Breast epithelium (tissue), 4 donors: ENCODE measurements at places on chromosomes 5 and 9. TPM values are rescaled to one million over a fixed set of nuclear protein-coding genes. Genes with fewer than 3 reads are reported as not detected.
A peak's percentile ranks its signal among the peaks of the same experiment; 100 is the strongest.

- H3K4me1 ChIP-seq = no peaks in the 10 kb centered on the region
- H3K36me3 ChIP-seq = no peaks in the 10 kb centered on the region
- no peak overlapping the region for H3K27ac ChIP-seq
Measured at GRCh38 chr5:64210866-64211265, 45.2 kb downstream of the RNF180 start.

DNA sequence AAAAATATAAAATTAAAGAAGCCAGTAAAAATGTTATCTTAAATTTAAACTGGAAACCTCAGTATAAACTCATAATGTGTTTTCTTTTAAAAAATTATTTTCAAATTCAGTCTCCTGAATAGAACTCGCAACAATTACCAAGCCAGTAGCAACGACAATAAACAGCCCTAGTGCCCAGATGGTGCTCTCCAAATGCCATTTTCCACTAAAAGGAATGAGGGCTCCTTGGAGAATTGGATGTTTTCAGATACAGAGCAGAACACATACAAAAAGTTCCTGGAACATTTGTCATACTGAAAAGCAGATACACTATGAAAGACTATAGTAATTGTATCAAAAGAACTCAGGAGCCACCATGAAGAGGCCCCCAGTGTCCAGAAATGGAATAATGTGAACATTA, 97.4 kb downstream of the TMC1 start:
- H3K4me1 ChIP-seq = no peaks in the 10 kb centered on the region
- H3K4me3 ChIP-seq = no peak overlapping the region
- no peaks in the 10 kb centered on the region for H3K36me3 ChIP-seq
- no peak for DNase-seq

GRCh38 chr9:86978413-86978812, 31.1 kb upstream of the GAS1 start:
- H3K36me3 ChIP-seq = no peaks in the 10 kb centered on the region
- no peak overlapping the region for H3K4me3 ChIP-seq
- H3K27ac ChIP-seq = no peak overlapping the region
- H3K27me3 ChIP-seq = no peaks in the 10 kb centered on the region

GRCh38 chr5:135032999-135033861, 798 bp downstream of the PITX1 start:
- peaks cover 17% of the 10 kb centered on the region for H3K4me1 ChIP-seq
- no peak for DNase-seq
- peak overlapping the region; percentile 48 for H3K4me3 ChIP-seq
- no peaks in the 10 kb centered on the region for H3K36me3 ChIP-seq
- H3K27me3 ChIP-seq = peaks cover 14% of the 10 kb centered on the region

DNA sequence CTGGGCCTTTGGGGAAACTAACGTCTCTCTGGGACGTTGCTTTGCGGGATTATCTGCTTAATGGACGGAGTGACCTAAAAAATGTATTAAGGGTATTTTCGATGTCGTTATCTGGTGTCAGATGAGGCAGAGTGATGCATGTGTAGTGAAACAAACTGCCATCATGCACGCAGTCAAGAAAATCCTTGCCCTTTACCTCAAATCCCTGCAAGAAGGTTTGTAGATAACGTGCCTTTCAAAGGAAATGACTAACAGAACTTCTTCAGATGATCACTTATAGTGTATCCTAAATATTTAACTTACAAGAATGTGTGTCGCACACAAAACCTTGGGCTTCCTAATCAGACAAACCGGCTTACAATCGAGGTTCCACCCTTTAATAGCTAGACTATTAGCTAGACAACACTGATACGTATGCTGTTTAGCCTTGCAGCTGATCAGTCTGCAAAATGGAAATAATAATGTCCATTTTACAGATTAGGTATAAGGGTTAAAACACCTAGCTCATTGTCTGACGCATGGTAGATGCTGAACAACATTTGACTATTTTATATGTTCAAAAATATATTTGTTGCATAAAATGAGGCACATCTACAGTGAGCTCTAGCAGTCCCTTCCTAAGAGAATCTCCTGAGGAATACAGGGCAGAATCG, 541 bp upstream of the TBCA start:
- H3K4me1 ChIP-seq = no peaks in the 10 kb centered on the region
- DNase-seq = no peak
- H3K27me3 ChIP-seq = no peaks in the 10 kb centered on the region
- H3K4me3 ChIP-seq = peak overlapping the region; percentile 95
- H3K27ac ChIP-seq = peak overlapping the region; percentile 100

DNA sequence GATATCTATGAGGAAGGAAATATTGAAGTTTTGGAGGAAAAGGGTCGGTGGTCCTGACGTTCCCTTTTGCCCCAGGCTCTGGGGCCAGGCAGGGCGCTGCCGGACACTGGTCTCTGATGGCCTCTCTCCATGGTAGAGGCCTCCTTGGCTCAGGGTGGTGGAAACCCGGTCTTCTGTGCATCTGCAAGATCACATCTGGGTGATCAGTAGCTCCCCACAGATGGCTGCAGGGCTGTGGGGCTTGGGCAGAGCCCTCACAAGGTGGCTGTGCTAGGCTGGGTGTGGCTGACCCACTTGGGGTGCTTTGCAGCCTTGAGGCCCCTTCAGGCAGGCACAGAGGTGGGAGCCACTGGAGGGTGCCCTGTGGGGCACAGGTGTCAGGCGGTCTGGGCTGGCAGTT, 53.9 kb upstream of the RNU6ATAC start:
- H3K27me3 ChIP-seq = no peaks in the 10 kb centered on the region
- peaks cover 12% of the 10 kb centered on the region for H3K4me1 ChIP-seq
- H3K4me3 ChIP-seq = no peak overlapping the region
- no peaks in the 10 kb centered on the region for H3K36me3 ChIP-seq
- DNase-seq = no peak

GRCh38 chr9:90851444-90851843, 49.8 kb downstream of the SYK start:
- DNase-seq = no peak
- H3K27me3 ChIP-seq = no peaks in the 10 kb centered on the region
- H3K27ac ChIP-seq = no peak overlapping the region
- H3K36me3 ChIP-seq = no peaks in the 10 kb centered on the region
- no peaks in the 10 kb centered on the region for H3K4me1 ChIP-seq

- no peak for DNase-seq
- H3K4me1 ChIP-seq = no peaks in the 10 kb centered on the region
- no peaks in the 10 kb centered on the region for H3K27me3 ChIP-seq
- no peaks in the 10 kb centered on the region for H3K36me3 ChIP-seq
- no peak overlapping the region for H3K4me3 ChIP-seq
Measured at GRCh38 chr5:114319821-114320220, 42.0 kb upstream of the KCNN2 start.

- no peak for DNase-seq
- H3K27ac ChIP-seq = peak overlapping the region; percentile 58
- no peak overlapping the region for H3K4me3 ChIP-seq
- H3K4me1 ChIP-seq = peaks cover 7% of the 10 kb centered on the region
Measured at GRCh38 chr9:126842977-126843799, 17.3 kb upstream of the ZBTB34 start.

DNA sequence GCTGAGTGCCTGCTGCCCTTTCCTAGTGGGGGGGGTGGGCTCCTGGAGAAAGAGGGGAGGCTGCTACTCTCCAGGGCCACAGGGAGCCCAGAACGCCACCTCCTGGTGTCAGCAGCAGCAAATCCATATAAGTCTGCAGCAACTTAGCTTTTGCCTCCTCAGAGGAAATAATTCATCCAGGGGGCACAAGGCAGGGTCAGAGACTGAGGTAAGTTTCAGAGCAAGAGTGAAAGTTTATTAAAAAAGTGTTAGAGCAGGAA, 4.0 kb upstream of the CLPTM1L start:
- no peaks in the 10 kb centered on the region for H3K27me3 ChIP-seq
- H3K36me3 ChIP-seq = no peaks in the 10 kb centered on the region
- peaks cover 5% of the 10 kb centered on the region for H3K4me1 ChIP-seq
- no peak overlapping the region for H3K27ac ChIP-seq

- no peaks in the 10 kb centered on the region for H3K27me3 ChIP-seq
- no peak overlapping the region for H3K27ac ChIP-seq
- H3K36me3 ChIP-seq = no peaks in the 10 kb centered on the region
Measured at GRCh38 chr5:65261499-65261898, 220.2 kb downstream of the ADAMTS6 start.

- no peaks in the 10 kb centered on the region for H3K27me3 ChIP-seq
- H3K36me3 ChIP-seq = no peaks in the 10 kb centered on the region
- H3K4me1 ChIP-seq = peaks cover 3% of the 10 kb centered on the region
- no peak for DNase-seq
Measured at GRCh38 chr5:53037141-53037859, 48.1 kb downstream of the ITGA2 start.

DNA sequence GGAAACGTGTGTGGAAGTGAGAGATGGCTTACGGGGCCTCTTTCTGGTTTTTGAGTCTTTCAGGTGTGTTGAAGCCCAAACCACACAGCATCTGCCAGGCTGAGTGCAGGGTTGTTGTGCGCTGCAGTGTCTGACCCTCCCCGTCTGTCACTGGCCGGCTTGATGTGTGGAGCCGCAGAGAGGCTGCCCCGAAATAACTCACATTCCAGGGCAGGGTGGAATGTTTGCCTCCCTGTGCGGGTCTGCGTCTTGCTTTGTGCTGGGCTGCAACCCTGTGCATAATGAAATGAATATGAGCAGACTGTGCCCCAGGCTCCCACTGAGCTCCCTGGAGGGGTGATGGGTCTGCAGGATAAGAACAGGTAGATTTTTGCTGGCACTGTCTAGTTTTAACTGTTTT, 9.9 kb upstream of the PLEKHG4B start:
- no peaks in the 10 kb centered on the region for H3K36me3 ChIP-seq
- no peaks in the 10 kb centered on the region for H3K27me3 ChIP-seq
- H3K27ac ChIP-seq = no peak overlapping the region

DNA sequence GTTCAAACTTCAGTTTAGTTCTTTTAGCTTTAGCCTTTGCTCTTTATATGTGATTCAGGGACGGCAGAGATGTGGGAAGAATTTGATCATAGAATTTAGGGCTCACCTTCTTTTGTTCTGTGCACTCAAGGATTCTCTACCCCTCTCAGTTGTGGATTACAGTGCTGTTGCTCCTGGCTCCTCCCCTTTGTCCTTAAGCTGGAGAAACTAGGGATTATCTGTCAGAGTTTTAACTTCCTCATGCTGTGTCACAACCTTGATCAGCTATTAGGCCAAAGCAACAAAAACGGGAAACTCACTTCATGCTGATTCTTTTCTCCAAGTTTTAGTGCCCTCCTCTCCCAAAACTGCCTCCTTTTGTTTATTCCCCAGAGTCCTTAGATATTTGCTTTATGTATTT, 13.0 kb upstream of the PCDHAC2 start:
- no peak overlapping the region for H3K27ac ChIP-seq
- H3K4me1 ChIP-seq = no peaks in the 10 kb centered on the region
- no peak overlapping the region for H3K4me3 ChIP-seq
- H3K27me3 ChIP-seq = no peaks in the 10 kb centered on the region

DNA sequence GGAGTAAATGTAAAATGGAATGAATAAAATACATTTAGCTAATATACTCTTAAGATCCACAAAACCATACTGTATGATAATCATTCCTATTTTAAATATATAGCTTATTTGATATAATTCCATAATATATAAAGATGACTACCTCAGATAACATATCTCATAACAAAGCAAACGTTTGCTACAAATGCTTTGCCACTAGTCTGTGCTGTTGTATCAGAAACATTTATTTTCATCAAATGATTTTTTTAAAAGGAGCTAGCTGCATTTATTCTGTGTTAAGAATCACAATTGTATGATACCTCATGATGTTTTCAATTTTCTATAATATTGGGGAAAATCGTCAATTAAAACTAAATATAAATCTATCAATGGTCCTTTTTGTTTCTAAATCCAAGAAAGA, 567.2 kb downstream of the PTPRD start:
- H3K4me3 ChIP-seq = no peak overlapping the region
- no peak for DNase-seq
- H3K4me1 ChIP-seq = no peaks in the 10 kb centered on the region
- H3K36me3 ChIP-seq = no peaks in the 10 kb centered on the region
- H3K27me3 ChIP-seq = no peaks in the 10 kb centered on the region

DNA sequence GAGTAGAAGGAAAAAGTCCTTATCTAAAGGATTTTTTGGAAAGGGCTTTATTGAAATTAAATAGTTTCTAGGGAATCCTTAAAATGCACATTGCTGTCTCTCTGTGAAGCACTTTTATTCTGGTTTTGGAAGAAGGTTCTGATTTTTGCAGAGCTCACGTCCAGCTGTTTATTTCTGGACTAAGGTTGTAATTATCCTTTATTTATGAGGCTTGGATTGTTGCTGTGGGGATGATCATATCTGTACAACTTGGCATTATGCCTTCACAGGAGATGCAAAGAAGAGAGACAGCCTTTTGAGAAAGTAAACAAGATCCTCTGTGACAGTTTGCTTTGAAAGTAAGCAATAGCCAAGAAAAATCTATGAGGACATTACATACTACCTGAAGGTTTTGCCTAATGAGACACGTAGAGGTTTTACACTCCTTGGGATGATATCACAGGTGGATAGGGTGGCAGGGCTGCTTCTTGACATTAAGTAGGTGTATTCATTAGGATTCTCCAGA, 14.6 kb downstream of the SMARCA2 start:
- peaks cover 2% of the 10 kb centered on the region for H3K4me1 ChIP-seq
- H3K36me3 ChIP-seq = no peaks in the 10 kb centered on the region
- H3K4me3 ChIP-seq = no peak overlapping the region
- H3K27ac ChIP-seq = peak overlapping the region; percentile 6

- no peaks in the 10 kb centered on the region for H3K4me1 ChIP-seq
- no peak for DNase-seq
- H3K4me3 ChIP-seq = no peak overlapping the region
- no peaks in the 10 kb centered on the region for H3K27me3 ChIP-seq
- no peaks in the 10 kb centered on the region for H3K36me3 ChIP-seq
Measured at GRCh38 chr5:100667161-100667630, 132.0 kb downstream of the FAM174A start.

DNA sequence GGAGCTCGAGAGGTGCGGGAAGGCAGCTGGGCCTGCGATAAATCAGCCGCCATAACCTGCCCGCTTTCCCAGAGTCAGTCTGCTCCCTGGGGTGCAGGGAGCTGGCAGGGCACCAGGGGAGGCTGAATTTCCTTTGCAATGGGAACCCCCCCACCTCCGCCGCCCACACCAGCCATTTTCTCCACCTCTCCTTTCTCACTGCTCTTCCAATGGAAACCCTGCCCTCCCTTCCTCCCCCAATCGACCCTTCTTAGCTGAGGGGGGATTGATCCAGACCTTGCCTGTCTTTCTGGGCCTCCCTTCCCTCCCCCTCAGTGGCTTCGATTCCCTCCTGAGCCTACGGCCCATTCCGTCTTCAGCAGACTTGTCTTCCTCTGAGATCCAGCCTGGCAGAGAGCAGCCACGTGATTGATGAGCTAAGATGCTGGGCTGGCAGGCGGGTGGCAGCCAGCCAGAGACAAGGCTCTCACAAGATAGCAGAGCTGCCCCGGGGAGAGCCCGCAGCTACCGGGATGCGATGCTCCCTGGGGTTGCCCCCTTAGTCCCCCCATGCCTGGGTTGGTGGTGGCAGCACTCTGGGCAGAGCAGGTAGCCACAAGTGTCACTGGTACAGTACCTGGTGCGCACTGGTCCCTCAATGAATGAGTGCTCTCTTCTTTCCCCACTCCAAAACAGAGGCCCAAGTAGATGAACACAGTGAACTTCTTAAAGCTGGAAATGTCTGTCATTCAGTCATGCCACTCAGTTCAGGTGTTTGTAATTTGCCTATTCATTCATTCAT, 53.7 kb upstream of the FABP6 start:
- no peak for DNase-seq
- peak overlapping the region; percentile 8 for H3K4me3 ChIP-seq
- no peaks in the 10 kb centered on the region for H3K36me3 ChIP-seq

- H3K4me1 ChIP-seq = no peaks in the 10 kb centered on the region
- no peaks in the 10 kb centered on the region for H3K36me3 ChIP-seq
- H3K4me3 ChIP-seq = no peak overlapping the region
- no peak overlapping the region for H3K27ac ChIP-seq
- no peak for DNase-seq
Measured at GRCh38 chr9:79885093-79885857, 313.5 kb downstream of the TLE4 start.

The TCF7 gene
- total RNA-seq = 8.0 TPM

The HSD17B3 gene
- total RNA-seq = not detected

The INSL4 gene
- not detected for total RNA-seq

The C1QTNF3 gene
- 22.2 TPM for total RNA-seq

The ARSK gene
- total RNA-seq = 11.4 TPM

The AJM1 gene
- total RNA-seq = 1.0 TPM
